Lower lobe of right lung (tissue), 2 donors: ENCODE measurements at places on chromosomes 5 and 9. TPM values are rescaled to one million over a fixed set of nuclear protein-coding genes. Genes with fewer than 3 reads are reported as not detected.

GRCh38 chr5:152673601-152674000, 268.5 kb upstream of the NMUR2 start:
- no peak for DNase-seq

- DNase-seq = no peak
Measured at GRCh38 chr5:107257885-107258520, 412.7 kb downstream of the EFNA5 start.

DNA sequence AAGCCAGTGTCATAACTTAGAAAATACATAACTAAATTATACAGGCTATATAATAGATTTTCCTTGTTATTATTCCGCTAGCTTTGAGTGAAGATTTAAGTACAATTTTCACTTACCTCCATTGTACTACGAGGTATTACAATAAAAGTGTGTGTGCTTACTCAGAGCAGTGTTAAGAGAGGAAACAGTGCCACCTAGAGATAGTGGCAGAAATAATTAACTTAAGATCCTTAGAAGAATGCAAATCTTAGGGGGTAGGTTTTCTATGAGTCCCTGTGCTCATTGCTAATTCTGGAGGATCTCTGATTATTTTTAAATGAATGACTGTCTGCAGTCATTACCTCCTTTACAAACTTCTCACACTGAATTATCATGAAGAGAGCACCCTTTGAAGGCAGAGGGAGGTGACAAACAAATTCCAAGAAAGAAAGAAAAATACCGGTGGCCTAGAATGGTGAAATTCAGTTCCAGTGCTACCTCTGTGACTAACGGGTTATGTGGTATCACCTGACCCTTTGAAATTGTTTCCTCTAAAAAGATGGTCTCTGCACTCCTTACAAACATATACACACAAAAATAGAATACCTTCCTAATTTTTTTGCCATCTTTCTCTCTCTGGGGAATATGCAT, 379.8 kb downstream of the TRIM36 start:
- DNase-seq = no peak

- no peak for DNase-seq
Measured at GRCh38 chr9:112860451-112860850, 30.2 kb downstream of the SLC46A2 start.

DNA sequence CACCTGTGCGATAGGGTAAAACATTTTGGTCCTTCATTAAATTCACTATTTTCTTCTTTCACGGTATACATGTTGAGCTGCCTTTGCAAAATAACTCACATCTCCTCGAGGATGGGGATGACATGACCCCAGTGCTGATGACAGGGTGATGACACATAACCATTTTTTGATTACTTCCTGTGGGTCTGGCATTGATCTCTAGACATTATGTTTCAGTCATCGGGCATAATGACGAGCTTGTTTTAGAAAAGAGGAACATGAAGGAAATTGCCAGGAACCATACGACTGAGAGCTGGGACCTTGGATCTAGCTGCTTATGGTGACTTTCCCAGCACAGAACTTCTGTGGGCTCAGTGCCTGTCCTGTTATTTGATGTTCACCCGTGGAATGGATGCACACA, 25.2 kb downstream of the COL5A1 start:
- DNase-seq = no peak

- DNase-seq = no peak
Measured at GRCh38 chr5:82512025-82512424, 233.9 kb upstream of the RPS23 start.

DNA sequence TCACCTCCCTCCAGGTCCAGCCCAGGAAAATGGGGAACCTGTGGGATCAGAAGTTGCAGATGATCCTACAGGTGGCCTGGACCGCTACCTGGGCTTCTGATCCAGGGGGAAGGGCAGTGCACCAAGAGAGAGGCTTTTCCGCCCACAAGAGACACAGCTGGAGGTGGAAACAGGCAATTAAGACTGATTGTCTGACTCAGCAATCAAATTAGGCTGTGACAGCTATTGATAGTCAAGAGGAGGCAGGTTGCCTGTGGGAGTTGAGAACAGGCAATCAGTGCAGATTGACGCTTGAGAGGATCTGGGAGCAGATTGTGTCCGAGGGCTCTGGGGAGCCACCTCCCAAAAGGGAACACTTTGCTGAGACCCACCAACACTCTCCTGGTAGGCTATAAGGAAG, 71.1 kb upstream of the SLC44A1 start:
- DNase-seq = no peak

GRCh38 chr5:148230240-148230639, 8.1 kb upstream of the MARCOL start:
- DNase-seq = no peak

- DNase-seq = no peak
Measured at GRCh38 chr5:59132131-59132530, 549.3 kb downstream of the RAB3C start.

DNA sequence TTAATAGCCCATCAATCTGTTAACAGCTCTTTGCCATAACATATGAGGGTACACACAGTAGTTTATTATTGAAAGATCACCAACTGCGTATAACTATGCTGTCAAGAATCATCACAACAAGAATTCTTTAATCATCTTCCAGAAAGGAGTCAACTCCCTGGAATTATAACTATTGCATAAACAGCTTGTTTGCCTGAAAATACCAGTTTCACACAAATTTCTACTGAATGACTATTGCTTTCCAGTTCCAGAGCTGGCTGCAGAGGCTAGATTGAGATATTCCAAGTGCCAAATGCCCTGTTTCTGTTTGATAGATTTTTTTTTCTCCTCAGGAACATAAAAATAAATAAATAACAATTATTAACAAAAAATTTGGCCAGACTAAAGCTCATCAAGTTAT, 444.7 kb downstream of the TLE1 start:
- DNase-seq = no peak

DNA sequence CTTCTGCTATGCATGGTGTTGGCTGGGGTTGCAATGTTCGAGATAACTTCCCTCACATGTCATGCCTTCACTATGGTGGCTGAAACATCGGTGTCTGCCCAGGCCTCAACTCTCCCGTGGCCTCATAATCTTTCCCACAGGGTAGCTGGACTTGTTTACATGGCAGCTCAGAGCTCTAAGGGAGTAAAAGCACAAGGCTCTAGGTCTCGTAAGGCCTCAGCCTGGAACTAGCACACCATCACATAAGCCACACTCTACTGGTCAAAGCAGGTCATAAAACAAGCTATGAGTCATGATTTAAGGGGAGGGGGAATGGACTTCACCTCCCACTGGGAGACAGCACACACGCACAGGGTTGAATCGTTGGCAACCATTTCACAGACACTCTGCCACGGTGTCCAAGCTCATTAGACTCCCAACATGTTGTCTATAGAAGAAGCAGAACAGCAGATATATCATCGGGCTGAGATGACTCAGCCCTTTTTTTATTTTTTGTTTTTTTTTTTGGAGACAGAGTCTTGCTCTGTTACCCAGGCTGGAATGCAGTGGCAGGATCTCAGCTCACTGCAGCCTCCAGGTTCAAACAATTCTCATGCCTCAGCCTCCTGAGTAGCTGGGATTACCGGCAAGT, 66.8 kb upstream of the IL17B start:
- DNase-seq = no peak

DNA sequence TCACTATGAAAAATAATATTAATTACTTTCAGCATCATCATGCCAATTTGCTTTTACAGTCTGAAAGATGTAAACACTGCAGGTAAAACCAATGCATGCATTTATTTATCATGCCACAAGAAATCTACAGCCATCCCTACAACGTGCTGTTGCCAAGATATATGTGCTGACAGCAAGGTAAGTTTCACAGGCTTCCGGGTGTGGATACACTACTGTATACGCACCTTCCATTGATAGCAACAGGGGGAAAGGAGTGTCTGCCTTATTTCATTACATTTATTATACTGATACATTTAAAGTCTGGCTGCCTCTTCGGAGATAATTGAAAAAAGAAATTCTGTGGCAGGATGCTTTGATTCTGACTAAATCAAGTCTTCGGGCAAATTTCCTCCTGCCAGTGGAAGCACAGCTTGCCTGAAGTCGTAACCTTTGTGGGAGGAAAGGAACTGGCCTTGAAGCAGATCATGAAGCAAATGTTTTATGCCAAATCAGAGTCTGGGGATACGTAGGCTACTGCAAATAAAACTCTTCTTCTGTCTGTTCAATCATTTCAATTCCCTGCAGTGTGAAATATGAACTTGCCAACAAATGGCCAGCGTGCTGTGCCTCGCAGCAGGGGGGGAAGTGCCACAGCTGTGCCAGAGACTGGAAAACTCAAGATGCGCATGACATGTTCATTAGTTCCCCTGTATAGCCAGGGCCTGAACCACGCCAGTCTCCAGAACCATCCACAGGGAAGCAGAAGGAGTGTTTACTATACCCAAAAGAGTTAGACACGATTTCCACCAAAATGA, 268.1 kb downstream of the EFNA5 start:
- DNase-seq = no peak

DNA sequence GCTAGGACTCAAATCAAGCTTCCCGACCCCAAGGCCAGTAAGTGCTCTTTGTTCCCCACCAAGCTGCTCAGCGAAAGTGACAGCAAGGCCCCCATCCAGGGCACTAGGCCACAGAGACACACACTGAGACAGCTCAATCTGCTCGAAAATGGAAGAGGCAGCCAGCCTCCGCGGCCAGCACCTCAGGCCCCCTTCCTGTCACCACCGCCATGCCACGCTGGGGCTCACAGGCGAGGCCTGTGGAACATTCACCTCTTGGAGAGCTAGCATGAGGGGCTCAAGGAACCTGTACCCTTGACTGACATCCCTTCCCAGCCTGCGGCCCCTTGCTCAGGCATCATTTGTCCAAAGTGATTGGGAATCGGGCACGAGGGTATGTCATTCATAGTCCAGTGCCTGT, 71.4 kb downstream of the PAX5 start:
- no peak for DNase-seq

- DNase-seq = no peak
Measured at GRCh38 chr9:70490478-70490877, 76.0 kb upstream of the KLF9 start.

DNA sequence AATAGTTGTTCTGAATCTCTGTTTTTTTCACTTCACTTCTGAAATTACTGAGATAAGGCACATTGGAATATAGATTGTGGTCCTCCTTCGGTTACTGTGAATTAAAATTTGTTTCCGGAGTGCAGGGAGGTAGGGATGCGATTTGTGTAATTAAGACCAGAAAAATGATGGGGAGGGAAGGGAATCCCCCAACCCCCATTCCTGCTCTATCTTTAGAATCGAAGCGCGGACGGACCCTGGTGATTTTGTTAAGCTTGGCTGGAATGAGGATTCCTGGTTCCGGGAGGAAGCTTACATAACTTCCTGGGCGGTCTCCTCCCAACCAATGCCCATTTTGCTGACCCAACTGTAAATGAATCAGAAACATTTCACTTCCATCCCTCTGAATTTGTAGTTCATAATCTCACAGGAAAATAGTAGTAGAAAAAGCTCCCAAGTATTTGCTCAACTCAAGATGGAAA, 220.1 kb upstream of the MSX2 start:
- no peak for DNase-seq

DNA sequence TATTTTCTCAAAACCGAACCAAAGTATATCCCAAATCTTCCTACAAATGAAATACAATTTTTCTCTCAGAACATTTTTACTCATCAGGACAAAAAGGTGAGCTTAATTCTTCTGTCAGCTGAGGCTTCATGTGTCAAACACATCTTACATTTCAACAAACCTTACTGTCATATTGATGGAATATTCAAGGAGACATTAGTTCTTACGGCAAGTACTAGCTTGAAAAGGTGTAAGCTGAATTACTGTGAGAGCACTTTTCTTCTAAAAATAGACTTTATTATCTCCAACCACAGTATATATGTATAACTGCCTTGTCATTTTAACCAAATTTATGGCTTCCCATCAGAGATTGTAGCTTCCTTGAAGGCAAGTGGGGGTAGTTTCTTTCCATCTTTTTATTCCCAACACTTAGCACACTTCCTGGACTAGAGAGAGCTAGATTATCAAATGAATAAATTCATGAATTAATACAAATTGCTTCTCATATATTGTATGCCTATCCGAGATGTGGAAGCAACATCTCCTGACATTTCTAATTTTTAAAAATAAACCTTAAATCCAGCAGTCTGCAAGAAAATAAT, 822.7 kb upstream of the DMAC1 start:
- no peak for DNase-seq

GRCh38 chr9:135902655-135903357, 4.5 kb downstream of the CAMSAP1 start:
- DNase-seq = no peak

DNA sequence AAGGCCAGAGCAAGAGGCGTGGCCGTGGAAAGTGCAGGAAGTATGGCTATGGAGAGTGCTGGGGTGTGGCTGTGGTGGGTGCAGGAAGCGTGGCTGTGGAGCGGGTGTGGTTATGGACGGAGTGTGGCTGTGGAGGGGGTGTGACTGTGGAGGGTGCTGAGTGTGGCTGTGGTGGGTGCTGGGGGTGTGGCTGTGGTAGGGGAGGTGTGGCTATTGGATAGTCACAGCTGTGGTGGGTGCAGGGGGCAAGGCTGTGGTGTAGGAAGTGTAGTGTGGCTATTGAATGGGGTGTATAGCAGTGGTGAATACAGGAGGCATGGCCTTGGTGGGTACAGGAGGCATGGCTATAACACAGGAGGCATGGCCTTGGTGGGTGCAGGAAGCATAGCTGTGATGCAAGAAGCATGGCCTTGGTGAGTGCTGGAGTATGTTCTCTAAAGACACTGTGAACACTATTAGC, 40.8 kb upstream of the SPATA31C2 start:
- DNase-seq = peak; percentile 52

GRCh38 chr9:32926911-32927310, 74.5 kb downstream of the APTX start:
- no peak for DNase-seq

GRCh38 chr5:86757824-86758223, 140.1 kb downstream of the COX7C start:
- no peak for DNase-seq

- DNase-seq = no peak
Measured at GRCh38 chr5:133841831-133842750, 126.3 kb downstream of the C5orf15 start.

Gene MARCHF6
- 136 TPM for total RNA-seq

Gene COL23A1
- 1.2 TPM for total RNA-seq

Gene LRRC19
- 0.27 TPM for total RNA-seq

Gene VCAN
- total RNA-seq = 133 TPM

Gene ZNF618
- 10.2 TPM for total RNA-seq

Gene IFNA13
- 1.1 TPM for total RNA-seq

Gene SH3RF2
- total RNA-seq = 11.5 TPM

Gene CNOT8
- 106 TPM for total RNA-seq

Gene AQP3
- 357 TPM for total RNA-seq

Gene LRRC70
- total RNA-seq = 1.1 TPM

Gene NME5
- 7.3 TPM for total RNA-seq

Gene SPAAR
- 11.9 TPM for total RNA-seq
